Fibroblast of skin of left biceps (primary cell): ENCODE measurements at places on chromosomes 6 and 20.

DNA sequence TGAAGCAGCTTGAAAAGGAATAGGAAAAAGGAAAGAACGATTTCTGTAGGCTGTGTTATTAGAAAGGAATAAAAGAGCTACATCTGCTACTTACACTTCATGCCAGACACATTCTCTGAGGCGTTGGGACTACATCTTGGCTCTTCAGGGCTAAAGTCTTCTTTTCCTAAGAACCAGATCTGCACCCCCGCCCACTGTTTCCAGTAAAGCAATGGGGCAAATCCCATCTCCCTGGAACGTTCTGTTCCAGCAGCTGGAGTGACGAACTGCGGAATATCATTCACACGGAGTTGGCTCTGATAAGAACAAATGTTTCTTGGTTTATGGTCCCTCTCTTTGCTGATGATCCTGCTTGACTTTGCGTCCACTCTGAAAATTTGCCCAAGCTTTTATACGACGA lies 26.9 kb downstream of the FAM50B start:
- DNase-seq = no peak

DNA sequence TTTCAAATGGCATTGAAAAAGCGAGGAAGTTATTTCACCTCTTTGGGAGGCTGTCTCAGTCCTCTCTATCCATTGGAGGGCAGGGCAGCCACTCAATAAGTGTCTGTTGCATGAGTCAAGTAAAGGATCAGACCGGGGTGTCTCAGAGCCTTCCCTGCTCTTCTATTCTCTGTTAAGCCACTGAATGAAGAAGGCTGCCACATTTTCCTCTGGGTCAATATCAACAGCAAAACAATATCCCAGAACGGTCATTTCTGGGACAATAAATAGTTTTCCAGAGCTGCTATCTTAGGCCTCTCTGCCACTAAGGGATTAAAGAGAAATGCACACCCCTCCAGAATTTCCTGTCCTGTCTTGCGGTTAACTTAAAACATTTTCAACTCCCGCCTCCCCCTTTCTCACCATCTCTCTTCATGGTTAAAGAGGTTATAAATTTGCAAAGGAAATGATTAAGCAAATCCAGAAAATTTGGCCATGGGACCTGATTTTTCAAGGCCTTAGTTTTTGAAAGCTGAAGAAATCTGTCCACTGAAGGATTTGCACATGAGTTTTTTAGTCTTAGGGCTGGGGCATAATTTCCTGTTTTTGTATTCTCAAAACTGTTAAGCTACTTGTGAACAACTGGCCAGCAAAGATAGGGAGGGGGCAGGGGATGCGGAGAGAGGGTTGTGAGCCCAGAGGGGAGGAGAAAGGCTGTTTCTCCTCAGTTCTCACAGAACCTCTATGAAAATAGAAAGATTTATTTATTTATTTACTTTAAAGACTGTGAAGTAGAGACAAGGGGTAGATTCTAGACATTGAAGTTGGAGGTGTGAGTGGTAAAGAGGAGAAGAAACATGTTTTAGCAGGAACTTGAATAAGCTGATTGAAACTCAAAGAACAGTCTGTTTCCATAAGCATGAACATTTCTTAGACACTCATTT lies 135.7 kb downstream of the BCAS1 start:
- peak; percentile 75 for DNase-seq

- DNase-seq = no peak
These were observed 44.2 kb downstream of the RNF24 start for GRCh38 chr20:3971145-3971544.

GRCh38 chr20:50737352-50737751 lies 6.0 kb downstream of the PARD6B start:
- DNase-seq = no peak

DNA sequence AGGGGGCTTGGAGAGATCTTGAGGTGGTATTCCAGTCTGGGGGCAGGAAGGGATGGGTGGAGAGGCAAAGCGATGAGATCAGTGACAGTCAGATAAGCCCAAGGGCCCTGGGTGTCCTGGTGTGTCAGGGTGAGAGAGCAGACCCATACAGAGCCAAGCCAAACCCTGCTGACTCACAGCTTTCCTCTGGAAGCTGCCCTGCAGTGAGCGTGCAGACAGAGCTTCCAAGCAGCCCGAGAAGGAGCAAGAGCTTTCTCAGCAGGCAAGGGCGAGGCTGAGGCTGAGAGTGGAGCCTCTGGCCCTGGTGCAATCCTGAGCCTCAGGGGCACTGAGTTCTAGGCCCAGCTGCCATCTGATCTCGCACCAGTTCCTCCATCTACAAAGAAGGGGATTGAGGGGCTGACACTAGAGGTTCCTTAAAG lies 91.1 kb upstream of the HIVEP1 start:
- peak; percentile 60 for DNase-seq

DNA sequence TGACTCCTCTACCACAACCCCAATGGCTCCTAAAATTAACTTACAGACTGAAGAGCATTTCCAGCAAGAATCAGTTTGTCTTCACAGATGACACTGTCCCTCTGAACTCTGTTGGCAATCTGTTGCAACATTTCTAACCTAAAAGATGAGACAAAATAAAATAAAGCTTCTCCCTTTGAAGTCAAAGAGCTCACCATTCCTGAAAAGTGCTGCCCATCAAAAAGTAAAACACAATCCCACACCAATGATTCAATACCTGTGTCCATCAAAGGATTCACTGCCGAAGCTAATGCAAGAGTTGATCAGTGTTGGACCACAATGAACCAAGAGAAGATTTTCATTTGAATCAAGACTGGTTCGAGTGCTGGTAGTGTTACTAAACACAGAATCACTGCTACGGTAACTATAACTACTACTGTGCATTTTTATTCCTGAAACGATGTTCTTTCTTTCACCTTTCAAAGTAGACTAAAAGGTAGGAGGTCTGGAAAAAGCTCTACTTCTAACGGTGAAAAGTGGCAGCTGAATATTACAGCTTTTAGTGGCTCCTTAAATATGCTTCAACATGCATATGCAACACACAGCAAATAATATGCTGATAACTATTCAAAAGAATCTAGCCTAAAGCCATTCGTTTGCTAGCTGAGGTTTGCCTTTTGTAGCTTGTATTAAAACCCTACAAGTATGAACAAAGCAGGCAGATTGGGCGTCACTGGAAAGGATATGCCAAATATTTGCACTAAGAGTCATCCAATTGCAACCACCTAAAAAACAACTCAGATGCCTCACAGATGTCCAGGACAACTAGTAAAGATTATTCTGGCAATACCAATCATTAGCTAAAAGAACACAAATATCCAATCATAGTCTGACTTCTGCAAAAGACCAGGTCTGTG lies at the start of gene DST:
DST (minus strand) TSS at position 524 of the 896 bp plus-strand sequence.
- peak; percentile 88 for DNase-seq

GRCh38 chr6:143937668-143937970 lies 70.4 kb downstream of the PLAGL1 start:
- no peak for DNase-seq

- no peak for DNase-seq
These were observed 130.6 kb downstream of the TENT5A start for GRCh38 chr6:81621816-81622395.

DNA sequence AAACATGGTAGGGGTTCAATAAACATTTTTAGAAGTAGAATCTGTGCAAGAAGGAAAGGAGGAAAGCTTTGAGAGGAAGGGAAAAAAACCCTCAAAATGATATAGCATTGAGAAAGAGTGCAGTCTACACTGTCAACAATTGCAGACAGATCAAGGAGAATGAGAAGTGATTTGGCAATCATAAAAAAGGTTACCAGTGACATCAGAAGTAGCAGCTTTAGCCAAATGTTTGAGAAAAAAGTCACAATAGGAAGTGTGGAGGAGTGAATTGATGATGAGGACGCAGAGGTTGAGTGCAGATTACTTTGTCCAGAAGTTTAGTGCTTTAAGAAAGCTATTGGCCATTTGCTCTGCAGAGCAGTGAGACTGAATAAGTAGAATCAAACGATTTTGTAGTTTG lies 155.0 kb downstream of the GJA1 start:
- DNase-seq = no peak

DNA sequence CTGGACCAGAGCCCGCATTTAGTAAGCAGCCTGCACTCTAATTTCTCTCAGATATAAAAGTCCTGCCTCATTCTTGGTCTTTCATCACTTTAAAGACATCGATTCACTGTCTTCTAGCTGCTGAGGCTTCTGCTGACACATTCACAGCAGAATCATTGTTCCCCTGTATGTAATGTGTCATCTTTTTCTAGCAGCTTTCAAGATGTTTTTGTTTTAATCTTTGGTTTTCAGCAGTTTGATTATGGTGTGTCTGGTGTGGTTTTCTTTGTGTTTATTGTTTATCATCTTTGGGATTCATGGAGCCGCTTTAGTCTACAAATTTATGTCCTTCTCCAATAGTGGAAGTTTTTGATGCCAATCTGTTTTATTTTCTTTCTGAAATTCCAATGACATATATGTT lies 157.3 kb upstream of the STMND1 start:
- DNase-seq = no peak

DNA sequence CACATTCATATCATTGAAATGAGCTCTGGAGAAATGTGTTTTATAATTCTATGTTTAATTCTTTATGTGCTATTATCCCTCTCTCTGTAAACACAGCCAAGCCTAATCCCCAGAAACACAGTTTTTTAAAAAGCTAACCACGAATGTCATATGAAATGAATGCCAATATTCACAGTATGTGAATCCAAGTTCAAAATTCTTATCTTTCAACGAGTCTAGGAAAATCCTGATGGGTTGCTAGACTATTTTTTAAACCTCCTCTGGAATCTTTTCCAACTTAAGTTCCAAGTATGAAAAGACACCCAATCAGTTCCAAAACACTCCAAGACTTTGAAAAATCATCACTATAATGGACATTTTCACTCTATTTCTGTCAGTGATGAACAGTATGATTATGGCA lies 689.3 kb downstream of the HACE1 start:
- DNase-seq = no peak

- DNase-seq = no peak
These were observed 235.8 kb upstream of the RIN2 start for GRCh38 chr20:19522071-19522801.

DNA sequence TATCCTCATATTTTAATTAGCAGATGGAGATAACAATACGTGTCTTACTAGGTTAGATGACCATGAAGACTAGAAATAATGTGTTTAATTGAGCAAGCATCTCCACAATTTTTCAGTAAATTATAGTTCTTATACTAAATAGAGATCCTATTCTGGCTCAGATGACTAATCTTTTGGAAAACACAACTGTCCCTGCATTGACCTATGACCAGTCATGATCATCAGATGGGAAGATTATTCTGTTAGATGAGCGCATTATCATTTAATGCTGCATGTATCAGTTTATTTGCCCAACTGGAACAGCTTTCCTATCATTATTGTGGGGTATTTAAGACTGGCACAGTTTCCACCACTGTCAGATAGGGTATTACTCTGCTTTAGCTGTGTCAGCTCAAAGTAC lies 185.5 kb downstream of the MOXD1 start:
- no peak for DNase-seq

- DNase-seq = peak; percentile 75
These were observed 278.5 kb downstream of the KHDC1L start for GRCh38 chr6:72946774-72947173.

GRCh38 chr20:46832555-46832954 lies 62.1 kb upstream of the EYA2 start:
- DNase-seq = no peak

GRCh38 chr6:130269969-130270635 lies 47.4 kb upstream of the SAMD3 start:
- DNase-seq = no peak

- no peak for DNase-seq
These were observed 2.1 kb downstream of the TMEM14B start for GRCh38 chr6:10749734-10750133.

DNA sequence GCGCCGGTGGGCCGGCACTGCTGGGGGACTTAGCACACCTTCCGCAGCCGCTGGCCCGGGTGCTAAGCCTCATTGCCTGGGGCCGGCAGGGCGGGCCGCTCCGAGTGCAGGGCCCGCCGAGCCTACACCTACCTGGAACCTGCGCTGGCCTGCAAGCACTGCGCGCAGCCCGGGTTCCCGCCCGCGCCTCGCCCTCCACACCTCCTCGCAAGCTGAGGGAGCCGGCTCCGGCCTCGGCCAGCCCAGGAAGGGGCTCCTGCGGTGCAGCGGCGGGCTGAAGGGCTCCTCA lies 10.7 kb upstream of the MPC1 start:
- DNase-seq = no peak

DNA sequence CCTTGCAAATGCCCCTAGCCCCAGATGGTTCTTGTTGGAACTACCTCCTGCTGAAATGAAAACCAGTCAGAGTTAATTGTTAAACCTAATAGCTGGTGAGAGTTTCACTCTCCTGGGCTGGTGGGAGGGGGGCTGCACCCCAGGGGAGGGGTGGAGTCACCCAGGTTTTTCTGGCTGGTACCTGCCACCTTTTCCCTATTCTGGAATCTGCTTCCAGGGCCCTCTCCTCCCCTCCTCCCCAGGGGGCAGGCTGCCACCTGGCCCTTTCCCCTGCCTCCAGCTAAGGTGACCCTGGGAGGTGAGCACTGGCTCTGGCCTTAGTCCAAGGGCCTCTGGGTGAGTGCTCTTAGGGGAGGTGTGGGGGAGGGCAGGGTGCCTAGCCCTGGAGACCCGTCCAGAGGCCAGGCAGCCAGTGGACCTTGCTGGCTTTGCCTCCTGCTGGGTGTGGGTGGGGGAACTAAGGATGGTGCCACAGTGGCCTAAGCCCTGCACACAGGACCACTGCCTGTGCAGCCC lies 48.8 kb upstream of the EPB41L1 start:
- no peak for DNase-seq

DNA sequence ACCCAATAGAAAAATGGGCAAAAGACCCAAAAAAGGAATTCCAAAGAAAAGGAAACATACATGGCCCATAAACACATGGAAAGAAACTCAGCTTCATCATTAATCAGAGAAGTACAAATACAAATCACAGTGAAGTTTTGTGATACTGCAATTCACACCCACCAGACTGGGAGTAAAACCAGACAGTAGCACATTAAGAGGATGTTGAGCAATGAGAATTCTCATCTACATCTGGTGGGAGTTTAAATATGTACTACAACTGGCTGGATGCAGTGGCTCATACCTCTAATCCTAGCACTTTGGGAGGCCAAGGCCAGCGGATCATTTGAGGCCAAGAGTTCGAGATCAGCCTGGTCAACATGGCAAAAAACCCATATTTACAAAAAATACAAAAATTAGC lies 125.7 kb upstream of the PHACTR1 start:
- no peak for DNase-seq

DNA sequence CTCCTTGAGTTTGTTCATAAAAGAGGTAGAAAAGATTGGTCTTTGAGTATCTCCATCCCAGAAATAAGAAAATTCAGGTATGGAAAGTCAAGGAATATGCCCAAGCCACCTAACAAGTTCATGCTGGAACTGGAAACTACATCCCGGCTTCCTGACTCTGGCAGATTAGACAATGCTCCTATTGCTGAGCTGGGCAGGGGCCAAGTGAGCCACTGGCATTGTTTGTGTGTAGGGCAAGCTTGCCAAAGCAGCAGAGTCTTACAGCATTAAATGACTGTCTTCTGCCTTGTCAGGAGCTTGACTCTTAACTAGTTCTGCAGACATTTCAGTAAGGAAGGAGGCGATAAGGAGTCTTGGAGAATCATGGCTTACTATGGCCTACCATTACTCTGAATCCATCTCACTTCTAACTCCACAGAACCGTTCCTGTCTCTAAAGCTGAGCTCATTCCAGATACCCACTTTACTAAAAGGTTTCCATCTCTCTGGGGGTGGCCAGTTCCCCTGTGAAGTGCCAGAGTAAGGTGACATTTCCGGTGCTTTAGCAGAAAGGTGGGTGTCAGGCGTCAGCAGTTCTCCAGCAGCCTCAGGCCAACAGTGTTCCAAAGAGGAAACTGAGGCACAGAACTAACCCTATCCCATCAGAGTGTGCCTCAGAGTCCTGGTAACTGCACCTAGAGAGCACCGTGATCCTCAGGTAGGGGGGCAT lies 30.1 kb downstream of the PRDM1 start:
- no peak for DNase-seq
